ENCODE measurements at places on chromosomes 3 and 15.

DNA sequence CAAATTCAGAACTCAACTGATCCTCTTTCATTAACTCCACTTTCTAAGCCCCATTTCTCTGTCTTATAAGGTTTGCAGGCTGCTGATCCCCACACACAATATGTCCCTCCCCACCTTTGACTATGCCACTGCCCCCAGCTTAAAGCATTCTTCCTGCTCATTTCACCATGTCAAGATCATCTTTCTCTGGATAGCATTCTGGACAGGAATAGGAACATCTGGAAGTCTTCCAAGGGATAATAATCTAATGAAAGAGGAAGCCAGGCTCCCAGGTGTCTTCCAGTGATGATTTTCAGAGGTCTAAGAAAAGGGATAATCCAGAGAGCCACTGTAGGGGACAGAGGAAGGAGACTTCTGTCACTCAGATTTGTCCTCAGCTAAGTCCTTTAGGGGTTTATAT, 54.6 kb upstream of the GALNT15 start:
- DNase-seq: no peak

GRCh38 chr3:98770261-98771039, 7.3 kb downstream of the ST3GAL6 start:
- DNase-seq: no peak

GRCh38 chr3:150739200-150739863, 23.6 kb downstream of the SIAH2 start:
- no peak for DNase-seq

DNA sequence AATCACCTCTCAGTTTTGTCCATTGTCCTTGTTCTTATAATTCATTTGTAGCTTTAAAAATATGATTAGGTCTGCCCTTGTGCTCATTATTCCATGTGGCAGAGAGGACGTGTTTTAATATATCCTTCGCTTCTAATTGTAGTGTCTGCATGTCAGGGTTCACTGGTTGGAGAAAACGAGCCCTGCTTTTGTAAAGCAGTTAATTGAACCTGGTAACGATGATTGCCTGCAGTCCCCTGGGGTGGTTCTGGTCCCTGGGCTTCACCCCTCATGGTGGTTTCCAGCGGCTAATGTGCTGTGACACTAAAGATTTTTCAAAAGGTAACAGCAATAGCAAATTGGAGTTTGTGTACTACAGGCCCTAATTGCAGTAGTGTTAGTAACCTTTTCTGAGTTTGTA, 299.6 kb downstream of the CACNA2D3 start:
- no peak for DNase-seq

GRCh38 chr15:67456677-67457529, 64.0 kb upstream of the C15orf61 start:
- DNase-seq: peak; percentile 72

DNA sequence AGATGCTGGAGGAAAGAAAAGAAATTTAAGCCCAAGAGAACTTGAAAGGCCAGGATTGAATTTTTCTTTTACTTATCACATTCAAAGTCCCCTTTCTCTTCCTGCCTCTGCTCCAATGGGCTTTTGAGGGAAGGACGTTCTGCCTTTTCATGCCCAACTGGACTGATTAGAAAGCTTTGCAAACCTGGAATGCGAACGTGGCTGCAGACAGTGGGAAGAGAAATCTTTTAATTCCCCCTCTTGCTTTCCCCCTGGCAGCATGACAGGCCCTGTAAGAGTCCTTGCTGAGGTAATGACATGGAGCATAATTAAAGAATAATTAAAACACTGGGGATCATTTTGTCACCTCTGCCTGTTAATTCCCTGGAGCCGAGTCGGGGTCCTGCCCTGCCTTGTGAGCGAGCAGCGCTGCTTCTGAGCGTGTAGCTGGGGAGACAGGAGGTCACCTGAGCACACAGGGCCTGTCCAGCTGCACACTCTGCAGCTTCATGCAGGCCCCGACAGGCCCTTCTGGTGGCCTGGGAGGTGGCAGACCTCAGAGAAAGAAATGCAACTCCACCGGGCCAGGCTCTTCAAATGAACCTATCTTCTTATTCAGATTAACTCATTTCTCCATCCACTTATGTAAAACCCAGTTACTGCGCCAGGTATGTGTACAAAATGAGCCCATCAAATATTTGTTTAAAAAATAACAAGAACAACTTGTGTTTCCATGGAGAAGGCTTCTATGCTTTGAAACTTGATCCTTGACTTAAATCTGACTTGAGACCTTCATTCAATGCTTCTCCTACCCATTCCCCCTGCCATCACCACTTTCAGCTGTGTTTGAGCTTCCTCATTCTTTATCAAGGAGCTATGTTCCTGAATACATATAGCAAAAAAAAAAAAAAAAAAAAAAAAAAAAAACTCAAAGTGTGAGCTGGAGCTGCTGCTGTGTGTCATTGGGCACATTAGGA, 628.2 kb upstream of the CFAP20DC start:
- no peak for DNase-seq

- no peak for DNase-seq
Observed at GRCh38 chr3:94176988-94177745, 114.3 kb downstream of the NSUN3 start.

- no peak for DNase-seq
Observed at GRCh38 chr3:69330891-69331400, 54.9 kb downstream of the FRMD4B start.

- no peak for DNase-seq
Observed at GRCh38 chr3:127001486-127002194, 18.7 kb downstream of the PLXNA1 start.

All from stimulated activated CD8-positive, alpha-beta memory T cell treated with anti-CD3 and anti-CD28 coated beads, Interleukin-4, amount 100 ng/mL, for 4 hours (primary cell).